ENCODE measurements at places on chromosomes 11 and 22.

- peak; percentile 85 for DNase-seq
Observed at GRCh38 chr11:117218133-117218915, 13.5 kb downstream of the PCSK7 start.

DNA sequence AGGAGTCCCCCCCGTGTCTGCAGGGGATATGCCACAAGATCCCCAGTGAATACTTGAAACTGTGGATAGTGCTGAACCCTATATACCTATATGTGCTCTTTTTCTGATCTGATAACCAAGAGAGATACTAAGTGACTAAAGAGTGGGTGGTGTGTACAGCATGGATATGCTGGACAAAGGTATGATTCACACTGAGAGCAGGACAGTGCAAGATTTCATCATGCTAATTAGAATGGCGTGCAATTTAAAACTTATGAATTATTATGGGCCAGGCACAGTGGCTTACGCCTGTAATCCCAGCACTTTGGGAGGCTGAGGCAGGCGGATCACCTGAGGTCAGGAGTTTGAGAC is 90.2 kb upstream of the ALKBH3 start:
- DNase-seq = no peak

DNA sequence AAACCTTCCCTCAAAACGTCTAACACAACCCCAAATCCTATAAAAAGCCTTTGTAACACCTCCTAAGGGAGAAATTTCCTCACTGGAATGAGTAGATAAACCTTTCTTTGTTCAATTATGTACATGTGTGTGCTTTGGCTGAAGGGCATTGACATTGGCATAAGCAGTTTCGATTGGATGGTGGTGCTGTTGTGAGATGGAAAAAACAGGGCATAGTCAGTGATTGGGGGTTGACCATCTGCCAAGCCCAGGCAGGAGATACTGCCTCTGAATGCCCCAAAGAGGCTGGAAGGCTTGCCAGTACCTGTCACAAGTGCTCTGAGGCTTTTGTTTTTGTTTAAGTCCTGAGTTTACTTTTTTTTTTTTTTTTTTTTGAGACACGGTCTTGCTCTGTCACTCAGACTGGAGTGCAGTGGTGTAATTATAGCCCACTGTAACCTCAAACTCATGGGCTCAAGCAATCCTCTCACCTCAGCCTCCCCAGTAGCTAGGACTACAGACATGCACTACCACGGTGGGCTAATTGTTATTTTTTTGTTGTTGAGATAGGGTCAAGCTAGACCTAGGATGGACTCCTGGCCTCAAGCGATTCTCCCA is 1.2 kb upstream of the CCDC117 start:
- DNase-seq = no peak

DNA sequence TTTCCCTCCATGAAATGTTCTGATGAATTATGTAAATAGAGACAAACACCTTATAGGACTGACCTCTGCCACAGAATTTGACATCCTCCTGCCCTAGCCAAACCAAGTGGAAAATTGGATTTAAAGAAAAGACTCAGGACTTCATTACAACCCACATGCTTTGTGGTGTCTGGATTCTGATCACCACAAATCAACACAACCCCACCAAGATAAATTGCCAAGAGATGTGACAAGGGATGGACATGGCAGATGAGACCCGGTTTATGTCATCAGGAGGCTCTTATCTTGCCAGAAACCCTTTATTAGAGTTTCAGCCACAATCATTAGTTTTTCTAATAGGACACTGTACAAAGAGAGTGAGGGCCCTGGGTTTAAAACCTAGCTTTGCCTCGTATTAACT is 57.9 kb upstream of the SLC6A5 start:
- no peak for DNase-seq
